ENCODE measurements at places on chromosomes 2 and 18.

- no peak for DNase-seq
Observed at GRCh38 chr18:58229162-58229561, 185.1 kb downstream of the NEDD4L start.

DNA sequence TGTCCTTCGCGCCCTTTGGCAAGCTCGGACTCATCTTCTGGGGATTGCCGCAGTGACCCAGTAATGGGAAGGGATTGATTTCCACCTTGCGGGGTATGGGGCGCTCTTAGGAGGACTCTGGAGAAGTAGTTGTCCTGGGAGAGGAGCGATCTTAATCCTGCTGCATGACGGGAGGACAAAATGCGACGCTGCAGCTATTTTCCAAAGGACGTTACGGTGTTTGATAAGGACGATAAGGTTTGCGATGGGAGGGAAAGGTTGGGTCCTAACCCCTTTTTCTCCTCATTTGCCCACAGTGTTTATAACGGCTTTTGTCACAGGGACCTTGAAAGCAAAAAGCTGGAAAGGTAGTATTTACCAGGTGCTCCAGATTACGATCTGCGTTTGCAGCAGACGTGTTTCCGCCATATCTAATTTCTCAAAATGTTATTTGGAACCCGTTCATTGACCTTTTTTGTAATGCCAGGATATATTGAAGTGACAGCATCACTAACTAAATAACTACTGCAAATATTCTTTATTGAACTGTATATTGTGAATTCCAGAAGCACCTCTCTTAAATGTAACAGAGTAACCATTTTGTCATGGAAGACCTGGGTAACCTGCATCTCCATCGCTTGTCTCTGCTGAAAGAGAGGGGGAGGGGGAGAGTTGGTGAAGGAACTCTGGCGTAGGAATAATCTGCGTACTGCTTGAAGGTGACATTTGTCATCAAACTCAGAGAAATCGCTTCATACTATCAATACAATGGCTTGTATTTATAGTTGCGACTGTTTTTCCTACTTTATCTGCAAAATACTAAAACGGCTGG is 590 bp downstream of the MDH1 start:
- no peak for DNase-seq

DNA sequence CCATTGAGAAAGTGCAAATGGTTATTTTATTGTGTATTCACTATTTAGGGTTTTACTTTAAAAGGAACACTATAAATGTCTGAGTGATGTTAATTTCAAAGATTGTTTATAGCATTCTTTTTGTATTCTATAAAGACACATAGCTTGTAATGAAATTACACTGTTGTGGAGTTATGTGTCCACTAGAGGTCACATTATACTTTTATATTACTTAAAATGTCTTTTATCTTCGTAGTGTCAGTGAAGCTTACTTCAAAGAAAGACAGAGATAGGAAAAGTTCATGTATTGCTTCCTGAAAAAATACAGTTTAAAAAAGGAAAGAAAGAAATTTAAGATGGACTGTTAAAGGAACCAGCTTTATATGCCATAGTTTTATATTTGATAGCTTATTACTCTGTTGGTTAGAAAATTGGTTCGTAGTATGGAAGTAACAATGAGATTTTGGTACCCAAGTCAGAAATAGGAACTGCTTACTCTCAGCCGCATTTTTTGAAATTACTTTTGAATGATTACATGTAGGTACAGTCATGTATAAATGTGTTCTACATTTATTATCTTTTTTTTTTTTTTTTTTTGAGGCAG is 20.5 kb downstream of the APLF start:
- DNase-seq, result no peak

- no peak for DNase-seq
Observed at GRCh38 chr18:79481046-79481790, 85.5 kb downstream of the NFATC1 start.

- no peak for DNase-seq
Observed at GRCh38 chr2:156456616-156457015, 20.4 kb downstream of the GPD2 start.

- DNase-seq, result no peak
Observed at GRCh38 chr2:226443112-226443511, 356.5 kb downstream of the IRS1 start.

- DNase-seq, result no peak
Observed at GRCh38 chr2:2805263-2805662, 474.2 kb upstream of the MYT1L start.

DNA sequence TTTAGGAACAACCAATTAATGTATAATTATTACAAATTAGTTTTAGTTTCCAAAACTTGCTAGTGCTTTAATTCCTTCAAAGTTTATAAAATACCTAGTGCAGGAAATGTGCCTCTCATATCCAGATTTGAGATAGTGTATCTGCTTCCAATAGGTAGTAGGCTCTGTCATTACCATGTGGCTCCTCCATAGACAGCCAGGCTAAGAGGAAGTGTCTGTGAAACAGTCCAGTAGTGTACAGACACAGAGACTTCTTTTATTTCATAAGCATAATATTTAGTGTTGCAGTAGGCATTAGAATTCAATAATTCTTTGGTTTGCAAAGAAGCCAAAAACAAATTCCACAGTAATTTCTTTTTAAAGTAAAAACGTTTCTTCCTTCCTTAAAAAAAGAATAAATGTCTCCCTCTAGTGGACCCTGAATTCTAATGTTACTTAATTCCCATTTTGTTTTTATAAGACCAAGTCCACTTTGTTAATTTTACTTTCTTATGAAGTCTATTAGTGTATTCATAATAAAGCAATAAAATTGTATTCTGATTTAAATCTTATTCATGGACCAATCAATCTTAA is 101.2 kb downstream of the NEB start:
- no peak for DNase-seq

DNA sequence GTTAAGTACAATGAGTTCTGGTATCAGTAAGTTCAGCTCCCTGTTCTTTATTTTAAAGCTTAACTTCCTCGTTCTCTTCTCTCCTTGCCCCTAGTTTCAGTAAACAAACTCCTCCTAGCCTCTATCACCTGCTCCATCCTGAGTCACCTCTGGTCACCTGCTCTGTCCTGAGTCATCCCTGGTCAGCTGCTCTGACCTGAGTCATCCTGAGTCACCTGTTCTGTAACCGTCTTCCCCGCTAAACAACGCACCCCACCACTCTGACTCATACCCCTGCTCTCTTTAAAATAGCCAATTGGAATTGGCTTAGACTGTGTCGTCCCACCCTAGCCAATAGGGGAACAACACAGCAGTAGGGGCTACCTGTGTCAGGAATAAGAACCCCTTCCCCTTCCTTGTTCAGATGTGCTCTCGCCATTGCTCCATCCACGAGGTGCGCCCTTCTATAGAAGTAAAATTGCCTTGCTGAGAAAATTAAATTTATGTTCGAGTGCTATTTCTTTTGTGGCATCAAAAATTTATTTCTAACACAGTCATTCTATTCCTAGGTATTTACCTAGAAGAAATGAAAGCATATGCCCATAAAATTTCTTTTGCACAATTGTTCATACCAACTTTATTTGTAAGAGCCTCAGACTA is 24.9 kb upstream of the RMND5A start:
- DNase-seq, result no peak

DNA sequence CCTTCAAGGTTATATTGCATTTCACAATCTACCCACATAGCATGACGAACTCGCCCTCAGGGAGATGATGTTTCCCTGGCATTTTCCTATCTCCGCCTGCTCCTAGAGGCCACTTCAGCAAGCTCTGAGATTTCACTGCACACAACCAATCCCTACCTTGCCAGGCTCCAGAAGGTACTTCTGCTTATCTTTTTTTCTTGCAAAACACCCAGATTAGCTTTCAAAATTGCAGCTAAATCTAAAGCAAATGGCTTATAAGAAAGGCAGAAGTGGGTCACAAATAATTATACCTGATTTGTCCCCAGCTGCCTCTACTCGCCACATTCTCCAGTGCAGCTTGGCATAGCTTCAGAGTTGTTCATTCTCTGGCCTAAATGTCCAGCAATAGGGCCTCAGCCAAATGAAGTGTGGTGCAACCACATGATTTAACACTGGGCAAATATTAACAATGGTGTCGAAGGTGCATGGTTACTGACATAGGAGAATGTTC is 32.4 kb upstream of the MRPL19 start:
- DNase-seq, result no peak

- no peak for DNase-seq
Observed at GRCh38 chr18:33817096-33817495, 239.1 kb downstream of the ASXL3 start.

- DNase-seq, result no peak
Observed at GRCh38 chr2:207674826-207675225, 36.6 kb upstream of the CCNYL1 start.
